ENCODE measurements at places on chromosomes 3 and 15.

- H3K27me3 ChIP-seq, result no peaks in the 10 kb centered on the region
- DNase-seq, result no peak
- H3K27ac ChIP-seq, result no peak overlapping the region
- H3K36me3 ChIP-seq, result no peaks in the 10 kb centered on the region
- H3K4me1 ChIP-seq, result no peaks in the 10 kb centered on the region
These were observed 560.8 kb downstream of the MCTP2 start for GRCh38 chr15:94792196-94792595.

DNA sequence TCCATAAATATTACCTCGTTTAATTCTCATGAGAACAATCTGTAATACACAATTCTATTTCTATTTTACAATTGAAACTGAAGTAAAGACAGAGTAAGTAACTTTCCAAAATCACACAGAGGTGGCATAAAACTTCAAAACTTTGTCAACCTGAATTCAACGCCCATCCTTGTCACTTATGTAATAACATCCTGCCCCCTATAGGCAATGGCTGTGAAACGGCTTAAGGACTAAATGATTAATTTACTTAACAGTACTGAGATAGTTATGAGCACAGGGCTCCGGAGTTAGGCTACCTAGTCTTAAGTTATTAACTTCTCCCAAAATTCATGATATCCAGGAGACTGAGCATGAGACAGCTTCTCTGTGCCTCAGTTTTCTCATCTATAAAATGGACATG is 293.1 kb upstream of the CHRM5 start:
- no peaks in the 10 kb centered on the region for H3K36me3 ChIP-seq
- peak; percentile 80 for DNase-seq
- no peaks in the 10 kb centered on the region for H3K4me1 ChIP-seq
- H3K27me3 ChIP-seq, result no peaks in the 10 kb centered on the region
- no peak overlapping the region for H3K27ac ChIP-seq

- peaks cover 49% of the 10 kb centered on the region for H3K4me1 ChIP-seq
- H3K4me3 ChIP-seq, result peak overlapping the region; percentile 94
- H3K27ac ChIP-seq, result peak overlapping the region; percentile 26
These were observed 439 bp downstream of the SSR3 start for GRCh38 chr3:156554515-156554841.

DNA sequence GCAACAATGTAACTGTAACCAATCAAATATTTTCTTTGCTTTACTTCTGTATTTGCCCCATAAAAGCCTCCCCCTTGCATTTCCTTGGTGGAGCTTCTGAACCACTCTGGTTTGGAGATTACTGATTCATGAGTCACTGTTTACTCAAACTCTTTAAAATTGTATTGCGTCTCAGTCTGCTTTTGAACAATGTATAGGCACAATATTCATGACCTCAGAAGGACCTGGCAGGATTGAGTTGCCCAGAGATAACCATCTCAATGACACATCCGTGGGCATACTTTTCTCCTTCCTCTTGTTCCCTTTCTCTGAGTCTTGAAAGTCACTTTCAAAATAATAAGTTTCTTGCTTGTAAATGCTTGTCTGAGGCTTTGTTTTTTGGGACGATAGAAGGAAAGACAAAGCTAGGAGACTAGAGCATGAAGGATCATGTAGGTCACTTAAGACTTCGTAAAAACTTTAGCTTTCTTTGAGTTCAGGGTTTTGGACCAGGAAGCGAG is 57.1 kb upstream of the POU1F1 start:
- no peaks in the 10 kb centered on the region for H3K36me3 ChIP-seq
- no peak for DNase-seq
- H3K4me1 ChIP-seq, result no peaks in the 10 kb centered on the region
- no peaks in the 10 kb centered on the region for H3K27me3 ChIP-seq
- no peak overlapping the region for H3K27ac ChIP-seq

DNA sequence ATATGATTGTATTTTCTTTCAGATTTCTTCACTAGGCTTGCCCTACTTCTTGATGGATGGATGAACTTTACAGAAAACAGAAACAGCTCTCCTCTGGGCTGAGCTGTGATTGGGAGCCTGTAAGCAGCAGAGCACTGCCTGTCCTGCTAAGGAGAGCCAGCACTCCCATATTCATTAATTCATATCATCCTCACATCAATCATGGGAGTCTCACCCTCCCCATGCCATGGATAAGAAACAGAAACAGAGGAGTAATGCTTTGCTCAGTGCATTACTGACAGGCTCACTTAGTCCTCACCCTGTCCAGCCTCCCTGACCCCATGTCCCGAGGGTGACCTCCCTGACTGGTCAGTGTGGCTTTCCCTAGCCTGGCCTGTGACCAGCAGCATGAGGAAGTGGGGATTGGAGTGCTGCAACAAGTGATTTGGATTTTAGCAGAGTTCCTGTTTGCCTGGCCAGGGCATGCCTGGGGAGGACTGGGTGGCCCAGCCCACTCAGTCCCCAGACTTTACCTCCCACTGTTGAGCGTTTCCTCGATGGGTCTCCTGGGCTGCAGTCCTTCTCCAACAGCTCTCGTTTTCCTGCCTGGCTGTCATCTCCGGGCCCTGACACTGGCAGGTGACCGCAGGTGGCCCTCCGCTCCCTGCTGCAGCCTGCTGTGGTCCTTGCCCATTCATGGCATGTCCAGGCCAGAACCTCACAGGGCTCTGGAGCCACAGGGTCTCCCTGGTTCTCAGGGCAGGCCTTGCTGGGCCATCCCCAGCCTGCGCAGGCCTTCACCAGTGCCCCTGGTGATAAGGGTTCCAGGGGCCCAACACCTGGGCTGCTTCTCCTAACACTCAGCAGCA is 1.3 kb upstream of the TMIE start:
- no peaks in the 10 kb centered on the region for H3K4me1 ChIP-seq
- DNase-seq, result no peak
- no peak overlapping the region for H3K4me3 ChIP-seq
- no peaks in the 10 kb centered on the region for H3K36me3 ChIP-seq

DNA sequence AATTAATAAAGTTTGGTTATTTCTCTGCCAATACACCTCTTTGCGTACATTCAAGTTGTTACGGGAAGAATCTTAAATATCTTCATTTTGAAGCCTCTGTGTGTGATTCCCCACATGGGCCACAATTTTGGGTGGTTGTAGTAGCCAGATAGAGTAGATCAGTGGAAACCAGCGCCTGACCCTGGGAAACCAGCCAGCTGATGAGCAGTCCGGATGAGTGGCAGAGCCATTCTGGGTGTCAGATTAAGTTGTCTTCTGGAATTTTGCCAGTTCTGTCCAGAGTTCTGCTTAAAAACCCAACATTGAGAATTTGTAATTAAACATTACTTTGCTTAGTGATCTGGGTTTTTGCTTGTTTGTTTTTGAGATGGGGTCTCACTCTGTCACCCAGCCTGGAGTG is 49.7 kb downstream of the MRPS25 start:
- no peaks in the 10 kb centered on the region for H3K27me3 ChIP-seq
- H3K4me3 ChIP-seq, result no peak overlapping the region
- no peaks in the 10 kb centered on the region for H3K4me1 ChIP-seq
- no peak for DNase-seq
- H3K36me3 ChIP-seq, result peaks cover 15% of the 10 kb centered on the region

DNA sequence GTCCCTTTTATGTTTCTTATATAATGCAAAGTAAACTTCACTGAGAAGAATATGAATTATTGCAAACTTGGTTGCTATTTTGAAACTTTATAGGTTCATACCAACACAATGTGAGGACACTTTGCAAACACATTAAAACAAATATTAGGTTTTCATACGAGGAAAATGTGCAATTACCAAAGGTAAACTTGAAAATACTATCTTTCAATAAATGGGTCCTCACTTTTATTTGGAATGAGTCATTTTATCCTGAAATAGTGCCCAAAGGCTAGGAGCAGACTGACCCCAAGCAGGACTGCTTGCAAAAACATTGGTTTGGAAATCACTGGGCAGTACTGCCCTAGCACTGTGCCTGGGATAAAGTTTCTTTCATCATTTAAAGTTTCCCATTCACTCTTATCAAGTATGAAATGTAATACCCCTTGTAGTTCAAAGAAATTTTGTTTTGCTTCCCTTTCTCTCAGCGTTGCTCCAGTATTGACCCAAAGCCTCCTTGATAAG is 396.5 kb downstream of the EPHA3 start:
- no peaks in the 10 kb centered on the region for H3K36me3 ChIP-seq
- no peaks in the 10 kb centered on the region for H3K4me1 ChIP-seq
- no peak for DNase-seq
